ENCODE measurements at places on chromosomes 11 and 22.

DNA sequence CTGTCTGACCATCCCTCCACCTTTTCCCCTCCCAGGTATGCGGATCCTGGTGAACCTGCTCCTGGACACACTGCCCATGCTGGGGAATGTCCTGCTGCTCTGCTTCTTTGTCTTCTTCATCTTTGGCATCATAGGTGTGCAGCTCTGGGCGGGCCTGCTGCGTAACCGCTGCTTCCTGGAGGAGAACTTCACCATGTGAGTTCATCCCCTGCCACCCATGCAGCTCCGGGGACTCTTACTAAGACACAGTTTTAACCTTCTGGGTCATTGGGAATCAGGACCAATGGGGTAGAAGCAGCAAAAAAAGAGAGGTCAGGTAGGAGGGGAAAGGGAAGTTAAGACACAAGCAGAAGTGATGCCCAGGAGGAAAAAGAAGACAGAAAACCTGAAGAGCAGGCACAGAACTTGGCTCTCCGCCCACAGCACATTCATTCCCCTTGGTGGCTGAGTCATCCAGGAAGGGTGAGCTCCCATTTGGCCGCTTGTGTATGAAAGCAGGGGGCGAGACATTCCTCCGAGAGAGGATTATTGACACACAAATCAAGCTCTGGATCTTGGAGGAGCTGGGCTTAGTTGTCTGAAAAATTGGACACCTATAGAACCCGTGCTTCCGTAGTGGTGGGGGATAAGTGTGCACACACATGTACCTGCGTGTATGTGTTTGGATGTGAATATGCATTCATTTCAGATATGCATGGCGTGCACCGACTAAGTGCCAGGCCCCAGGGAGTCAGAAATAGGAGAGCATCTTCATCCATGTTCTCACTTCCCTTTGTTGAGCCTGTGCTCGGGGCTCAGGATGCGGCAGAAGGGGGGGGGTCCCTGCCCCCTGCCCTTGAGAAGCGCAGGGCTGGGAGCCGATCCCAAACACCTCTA lies 64.2 kb downstream of the CACNA1I start:
- peak; percentile 81 for DNase-seq
- H3K4me3 ChIP-seq = no peak overlapping the region
- peaks cover 15% of the 10 kb centered on the region for H3K4me1 ChIP-seq
- H3K27me3 ChIP-seq = peaks cover 42% of the 10 kb centered on the region
- H3K27ac ChIP-seq = no peak overlapping the region

- peaks cover under 1% of the 10 kb centered on the region for H3K4me1 ChIP-seq
- no peak overlapping the region for H3K27ac ChIP-seq
- H3K27me3 ChIP-seq = peaks cover 21% of the 10 kb centered on the region
Observed at GRCh38 chr11:17383461-17383860, 5.0 kb downstream of the KCNJ11 start.

- no peak for DNase-seq
- no peak overlapping the region for H3K4me3 ChIP-seq
- H3K36me3 ChIP-seq = peaks cover 64% of the 10 kb centered on the region
- no peak overlapping the region for H3K27ac ChIP-seq
- no peaks in the 10 kb centered on the region for H3K27me3 ChIP-seq
Observed at GRCh38 chr22:31103899-31104694, 3.3 kb downstream of the SELENOM start.

DNA sequence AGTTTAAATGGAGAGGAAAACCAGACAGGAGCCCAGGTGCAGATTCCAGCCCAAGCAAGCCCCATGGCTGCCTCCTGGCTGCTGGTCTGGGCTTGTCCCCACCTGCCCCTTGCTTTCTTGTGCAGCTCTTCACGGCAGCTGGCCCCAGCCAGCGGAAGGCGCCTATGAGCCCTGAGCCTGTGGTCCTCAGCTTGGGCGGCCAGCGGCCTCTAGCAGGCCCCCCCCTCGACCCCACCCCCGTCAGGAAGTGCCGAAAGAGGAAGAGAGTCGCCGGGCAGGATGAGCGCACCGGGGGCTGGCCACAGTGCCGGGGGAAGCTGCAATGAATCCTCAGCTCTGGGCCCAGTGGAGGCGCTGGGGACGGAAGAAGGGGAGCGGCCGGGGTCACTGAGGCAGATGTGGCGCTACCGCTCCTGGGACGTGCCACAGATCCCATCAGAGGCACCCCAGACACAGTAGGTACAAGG lies 2.1 kb upstream of the DGKZ start:
- no peaks in the 10 kb centered on the region for H3K36me3 ChIP-seq
- no peak overlapping the region for H3K27ac ChIP-seq
- no peak for DNase-seq
- peaks cover 27% of the 10 kb centered on the region for H3K4me1 ChIP-seq
- no peak overlapping the region for H3K4me3 ChIP-seq

GRCh38 chr22:30309951-30310741 lies 16.6 kb downstream of the TBC1D10A start:
- H3K4me1 ChIP-seq = peaks cover 61% of the 10 kb centered on the region
- H3K27me3 ChIP-seq = no peaks in the 10 kb centered on the region
- H3K36me3 ChIP-seq = no peaks in the 10 kb centered on the region
- peak overlapping the region; percentile 14 for H3K27ac ChIP-seq

GRCh38 chr11:1772270-1773130 lies 8.8 kb upstream of the CTSD start:
- H3K27me3 ChIP-seq = no peaks in the 10 kb centered on the region
- peak; percentile 97 for DNase-seq
- peak overlapping the region; percentile 92 for H3K27ac ChIP-seq
- no peak overlapping the region for H3K4me3 ChIP-seq
- H3K36me3 ChIP-seq = no peaks in the 10 kb centered on the region

DNA sequence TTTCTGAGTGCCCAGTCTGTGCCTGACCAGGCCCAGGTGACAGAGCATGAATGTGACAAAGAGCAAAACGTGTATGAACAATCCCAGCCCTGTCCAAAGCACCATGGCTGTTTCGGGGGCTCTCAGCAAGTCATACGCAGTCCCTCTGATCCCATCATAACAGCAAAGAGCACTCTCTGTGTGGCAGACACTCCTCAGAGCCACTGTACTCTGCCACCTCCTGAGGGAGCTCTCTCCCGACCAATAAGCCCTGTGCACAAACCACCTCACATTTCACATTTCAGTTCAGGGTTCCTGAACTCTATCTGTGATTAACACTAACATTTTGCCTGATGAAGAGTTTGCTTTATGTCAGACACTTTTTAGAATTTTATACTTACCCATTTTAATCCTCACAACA lies 6.6 kb downstream of the DGCR2 start:
- peaks cover 26% of the 10 kb centered on the region for H3K4me1 ChIP-seq
- peaks cover 3% of the 10 kb centered on the region for H3K36me3 ChIP-seq
- H3K4me3 ChIP-seq = no peak overlapping the region

DNA sequence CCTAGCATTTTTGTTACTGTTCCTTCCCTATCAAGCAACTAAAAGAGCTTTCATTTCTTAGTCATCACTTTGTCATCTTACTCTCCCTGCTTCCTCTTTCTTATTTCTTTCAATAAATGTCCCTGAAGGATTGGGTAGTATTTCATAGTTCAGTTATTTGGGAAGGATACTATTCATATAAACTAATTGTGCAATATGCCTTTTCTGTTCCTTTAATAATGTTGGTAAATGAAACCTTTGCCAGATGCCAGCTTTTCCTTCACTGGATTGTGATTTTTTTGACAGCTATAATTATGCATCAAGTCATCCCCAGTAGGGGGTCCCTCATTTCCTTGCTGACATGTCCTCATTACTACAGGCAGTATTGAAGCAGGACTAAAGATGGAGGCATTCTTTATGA lies 101.7 kb downstream of the ATM start:
- no peak overlapping the region for H3K4me3 ChIP-seq
- H3K36me3 ChIP-seq = peaks cover 82% of the 10 kb centered on the region
- no peak for DNase-seq
- no peak overlapping the region for H3K27ac ChIP-seq

- peak overlapping the region; percentile 84 for H3K27ac ChIP-seq
- peaks cover 31% of the 10 kb centered on the region for H3K36me3 ChIP-seq
- no peak overlapping the region for H3K4me3 ChIP-seq
- peak; percentile 91 for DNase-seq
- no peaks in the 10 kb centered on the region for H3K27me3 ChIP-seq
Observed at GRCh38 chr11:11987503-11988022, 20.9 kb downstream of the DKK3 start.

GRCh38 chr22:38461414-38462081 lies 6.3 kb upstream of the KDELR3 start:
- H3K4me3 ChIP-seq = peak overlapping the region; percentile 10
- H3K4me1 ChIP-seq = peaks cover 19% of the 10 kb centered on the region
- H3K27me3 ChIP-seq = peaks cover 45% of the 10 kb centered on the region
- DNase-seq = peak; percentile 90

- DNase-seq = no peak
- H3K36me3 ChIP-seq = no peaks in the 10 kb centered on the region
- no peak overlapping the region for H3K27ac ChIP-seq
- no peaks in the 10 kb centered on the region for H3K27me3 ChIP-seq
Observed at GRCh38 chr22:35956850-35957249, 71.8 kb downstream of the RBFOX2 start.

DNA sequence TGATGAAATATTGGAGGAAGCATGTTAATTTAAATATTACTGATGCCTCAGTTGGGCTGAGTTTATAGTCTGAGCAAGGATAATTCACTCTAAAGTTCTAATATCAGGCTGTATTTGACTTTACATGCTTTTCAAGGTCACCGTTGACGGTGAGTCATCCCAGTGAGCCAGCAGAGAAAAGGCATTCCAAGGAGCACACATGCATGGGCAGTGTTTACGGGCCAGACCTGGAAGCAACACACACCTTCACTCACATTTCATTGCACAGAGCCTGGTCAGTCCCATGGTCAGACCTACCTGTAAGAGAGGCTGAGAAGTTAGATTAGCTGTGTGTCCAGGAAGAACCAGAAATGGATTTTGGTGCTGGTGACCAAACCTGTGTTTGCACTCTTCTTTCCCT lies 53.5 kb downstream of the COMMD9 start:
- H3K4me1 ChIP-seq = peaks cover 7% of the 10 kb centered on the region
- peak; percentile 31 for DNase-seq
- H3K4me3 ChIP-seq = no peak overlapping the region
- no peaks in the 10 kb centered on the region for H3K36me3 ChIP-seq
- no peak overlapping the region for H3K27ac ChIP-seq

GRCh38 chr11:61151545-61152252 lies 9.5 kb downstream of the VPS37C start:
- peaks cover 5% of the 10 kb centered on the region for H3K36me3 ChIP-seq
- H3K27me3 ChIP-seq = no peaks in the 10 kb centered on the region
- peaks cover 30% of the 10 kb centered on the region for H3K4me1 ChIP-seq
- DNase-seq = no peak
- H3K27ac ChIP-seq = peak overlapping the region; percentile 97

GRCh38 chr11:65802841-65803240 lies 16.0 kb downstream of the OVOL1 start:
- DNase-seq = no peak
- H3K27ac ChIP-seq = no peak overlapping the region
- H3K36me3 ChIP-seq = no peaks in the 10 kb centered on the region
- peaks cover 3% of the 10 kb centered on the region for H3K4me1 ChIP-seq
- H3K27me3 ChIP-seq = peaks cover 54% of the 10 kb centered on the region

All from mesenchymal stem cell (in vitro differentiated cells and primary cell).